ENCODE measurements at places on chromosomes 1 and 21.

GRCh38 chr21:18138507-18138906, 106.1 kb upstream of the CHODL start:
- no peak for DNase-seq

- DNase-seq = no peak
Measured at GRCh38 chr1:102861247-102861646, 247.1 kb downstream of the COL11A1 start.

DNA sequence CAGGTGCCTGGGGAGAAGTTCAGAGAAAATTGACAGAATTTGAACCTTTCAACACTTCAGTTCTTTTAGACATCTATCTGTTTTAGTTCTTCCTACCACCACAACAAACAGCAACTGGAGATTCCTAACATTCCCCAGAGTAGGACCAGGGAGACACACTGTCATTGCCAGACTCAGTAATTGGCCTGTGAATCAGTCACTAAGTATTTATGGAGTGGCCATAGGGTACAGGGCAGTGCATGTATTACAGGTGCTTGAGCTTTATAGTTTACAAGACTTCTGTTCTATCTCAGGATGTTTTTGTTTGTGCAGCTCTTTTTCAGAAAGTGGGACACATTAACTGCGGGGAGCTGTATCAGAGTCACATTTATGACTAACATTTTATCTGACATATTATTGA, 1.7 kb downstream of the CDC14A start:
- no peak for DNase-seq

- DNase-seq = no peak
Measured at GRCh38 chr1:3261969-3262579, 192.4 kb upstream of the ARHGEF16 start.

GRCh38 chr1:201406831-201407406, 7.8 kb upstream of the LAD1 start:
- peak; percentile 74 for DNase-seq

GRCh38 chr1:181079382-181079781, 9.1 kb upstream of the IER5 start:
- DNase-seq = peak; percentile 49

DNA sequence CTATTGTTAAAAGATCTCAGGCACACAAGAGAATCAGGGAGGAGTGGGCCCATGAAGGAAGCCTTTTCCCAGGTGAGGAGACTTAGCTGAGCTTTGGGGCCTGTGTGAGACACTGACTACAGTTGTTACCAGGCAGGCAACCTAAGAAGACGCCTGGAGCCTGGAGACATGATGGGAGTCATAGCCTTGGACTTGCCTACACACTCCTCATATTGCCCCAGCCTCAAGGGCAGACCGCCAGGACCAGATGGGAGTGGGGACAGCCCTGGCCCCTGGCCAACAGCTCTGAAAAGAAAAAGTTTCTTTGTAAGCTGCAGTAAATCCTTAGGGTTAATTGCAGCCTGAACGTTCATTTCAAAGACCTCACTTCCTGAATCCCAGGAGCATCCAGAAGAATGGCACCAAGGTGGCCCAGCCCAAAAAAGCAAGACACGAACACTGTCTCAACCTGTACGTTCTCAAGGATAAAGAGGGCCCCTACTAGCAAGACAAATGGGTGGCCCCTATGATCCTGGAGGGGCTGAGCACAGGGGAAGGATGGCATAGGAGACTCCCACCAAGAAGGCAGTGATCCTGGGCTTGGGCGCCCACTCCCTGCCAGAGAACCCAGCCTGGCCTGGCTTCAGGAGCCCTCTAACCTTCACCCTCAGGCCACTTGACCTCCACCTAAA, 33.2 kb upstream of the BTG2 start:
- no peak for DNase-seq

GRCh38 chr1:92399076-92399475, 87.6 kb downstream of the GFI1 start:
- DNase-seq = peak; percentile 81

DNA sequence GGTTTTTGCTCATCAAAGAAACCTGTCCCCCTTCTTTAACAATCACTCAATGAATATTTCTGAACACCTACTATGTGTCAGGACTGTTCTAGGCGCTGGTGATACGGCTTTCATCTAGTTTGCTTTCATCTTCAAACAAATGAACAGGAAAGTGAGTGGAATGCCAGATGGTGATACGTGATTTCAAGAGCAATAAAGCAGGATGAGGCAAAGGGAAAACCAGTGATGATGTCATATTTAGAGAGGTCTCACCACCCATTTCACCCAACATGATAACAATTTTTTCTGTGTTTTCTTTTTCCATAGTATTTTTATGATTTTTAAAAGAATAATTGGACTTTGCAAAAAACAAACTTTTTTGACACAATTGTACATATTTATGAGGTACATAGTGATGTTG, 11.3 kb upstream of the SLC6A17 start:
- DNase-seq = no peak

DNA sequence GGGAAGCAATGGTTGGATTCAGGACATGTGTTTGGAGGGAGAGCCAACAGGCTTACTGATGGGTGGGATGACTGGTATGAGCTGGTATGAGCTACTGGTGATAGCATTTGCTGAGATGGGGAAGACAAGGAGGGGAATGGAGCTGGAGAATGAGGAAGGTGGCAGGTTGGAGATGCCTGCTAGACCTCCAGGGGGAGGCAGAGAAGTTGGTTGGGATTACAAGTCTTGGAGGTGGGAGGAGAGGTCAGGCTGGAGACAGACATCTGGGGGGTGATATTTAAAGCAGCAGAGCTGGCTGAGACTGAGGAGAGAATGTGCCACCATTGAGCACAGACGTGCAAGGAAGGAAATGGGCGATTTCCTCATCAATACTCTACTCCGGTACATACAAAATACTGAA, 31.8 kb upstream of the ENO1 start:
- DNase-seq = no peak

DNA sequence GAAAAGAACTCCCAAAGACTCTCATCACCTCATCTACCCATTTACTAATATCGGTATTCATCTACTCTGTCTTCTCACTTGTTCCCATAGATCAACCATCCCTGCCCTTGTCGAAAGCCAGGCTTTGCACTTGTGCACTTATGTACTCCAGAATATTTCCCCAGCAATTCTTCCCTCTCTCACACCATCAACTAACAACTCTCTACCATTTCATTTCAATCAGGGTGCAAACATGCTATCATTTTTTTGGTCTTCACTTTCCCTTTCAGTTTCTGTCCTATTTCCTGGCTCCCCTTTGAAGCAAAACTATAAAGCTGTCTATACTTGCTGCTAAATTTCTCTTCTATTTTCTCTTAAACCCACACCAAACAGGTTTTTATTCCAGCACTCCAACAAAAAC, 6.7 kb downstream of the C1orf105 start:
- no peak for DNase-seq

- DNase-seq = peak; percentile 79
Measured at GRCh38 chr21:32569261-32570230, 15.8 kb downstream of the TCP10L start.

DNA sequence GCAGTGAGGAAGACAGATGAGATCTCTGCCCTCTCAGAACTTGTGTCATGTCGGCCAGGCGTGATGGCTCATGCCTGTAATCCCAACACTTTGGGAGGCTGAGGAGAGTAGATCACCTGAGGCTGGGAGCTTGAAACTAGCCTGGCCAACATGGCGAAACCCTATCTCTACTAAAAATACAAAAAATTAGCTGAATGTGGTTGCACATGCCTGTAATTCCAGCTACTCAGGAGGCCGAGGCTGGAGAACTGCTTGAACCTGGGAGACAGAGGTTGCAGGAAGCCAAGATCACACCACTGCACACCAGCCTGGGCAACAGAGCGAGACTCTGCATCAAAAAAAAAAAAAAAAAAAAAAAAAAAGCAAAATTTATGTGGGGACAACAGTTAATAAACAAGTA, 40.9 kb upstream of the RALGPS2 start:
- DNase-seq = no peak

GRCh38 chr1:227885648-227886502, 61.9 kb downstream of the WNT9A start:
- DNase-seq = peak; percentile 0

- DNase-seq = peak; percentile 53
Measured at GRCh38 chr1:192703283-192704206, 67.6 kb downstream of the RGS13 start.

DNA sequence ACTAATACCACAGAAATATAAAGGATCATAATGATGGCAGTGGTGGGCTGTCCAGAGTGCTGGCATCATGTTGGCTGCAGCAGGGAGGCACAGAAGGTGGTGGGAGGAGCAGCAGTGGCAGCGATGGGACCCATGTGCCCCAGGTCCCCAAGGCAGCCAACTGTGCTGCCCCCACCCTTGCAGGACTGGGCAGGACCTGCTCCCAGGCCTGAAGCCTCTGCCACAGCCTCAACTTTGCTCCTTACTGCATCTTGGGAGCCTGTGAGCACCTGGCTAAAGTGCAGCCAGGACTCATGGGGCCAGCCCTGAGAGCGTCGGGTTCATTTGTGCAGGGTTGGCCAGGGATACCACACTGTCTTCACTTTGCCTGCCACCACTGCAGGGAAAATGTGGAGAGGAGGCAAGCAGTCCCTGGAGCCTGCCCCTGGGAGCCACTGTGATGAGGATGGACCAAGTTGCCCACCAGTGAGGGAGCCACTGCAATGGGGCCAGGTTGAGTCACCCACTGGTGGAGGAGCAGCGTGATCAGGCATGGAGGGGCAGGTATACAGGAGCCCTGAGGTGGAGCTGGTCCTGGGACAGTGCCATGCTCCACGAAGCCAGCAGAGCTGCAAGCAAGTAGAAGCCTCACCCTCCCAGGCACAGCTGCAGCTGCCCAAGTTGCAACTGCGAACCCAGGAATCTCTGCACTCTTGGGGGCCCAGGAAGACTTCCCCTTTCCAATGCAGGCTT, 25.3 kb upstream of the DENND1B start:
- no peak for DNase-seq

DNA sequence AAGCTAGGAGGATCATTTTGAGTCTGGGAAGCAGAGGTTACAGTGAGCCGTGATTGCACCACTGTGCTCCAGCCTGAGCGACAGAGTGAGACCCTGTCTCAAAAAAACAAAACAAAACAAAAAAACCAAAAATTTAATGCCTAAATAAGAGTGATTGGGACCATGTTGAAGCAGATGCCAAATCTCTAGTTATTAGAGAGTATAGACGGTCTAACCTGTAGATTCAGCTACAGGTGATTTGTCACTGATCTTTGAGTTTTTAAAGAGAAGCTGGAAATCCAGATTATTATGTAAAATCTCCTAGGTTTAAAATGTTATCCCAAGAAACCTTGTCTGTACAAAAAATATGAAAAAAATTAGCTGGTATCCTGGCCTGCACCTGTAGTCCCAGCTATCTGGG, 11.5 kb downstream of the HDAC1 start:
- no peak for DNase-seq

- peak; percentile 77 for DNase-seq
Measured at GRCh38 chr1:208988811-208989222, 594.7 kb upstream of the CAMK1G start.

- DNase-seq = no peak
Measured at GRCh38 chr1:121518726-121519041, 333.9 kb downstream of the SRGAP2C start.

DNA sequence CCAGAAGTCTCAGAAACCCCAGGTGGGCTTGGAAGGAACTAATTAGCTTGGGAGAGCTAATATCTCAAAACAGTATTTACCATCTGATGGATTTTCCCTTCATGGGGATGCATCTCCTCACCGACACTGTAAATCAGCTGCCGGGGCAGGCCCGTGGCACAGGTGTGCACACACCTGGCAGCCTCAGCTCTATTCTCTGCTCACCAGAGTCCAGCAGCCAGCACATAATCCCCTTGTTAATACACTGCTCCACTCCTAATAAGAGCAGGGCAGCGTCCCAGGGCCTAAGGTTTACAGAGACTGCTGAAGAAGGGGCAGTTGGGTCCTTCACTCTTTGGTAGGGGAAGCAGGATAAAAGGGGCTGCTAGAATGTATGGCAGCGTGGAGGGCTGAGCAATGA, 200.0 kb downstream of the TOMM20 start:
- no peak for DNase-seq

- DNase-seq = no peak
Measured at GRCh38 chr1:93689521-93690223, 8.0 kb upstream of the BCAR3 start.

DNA sequence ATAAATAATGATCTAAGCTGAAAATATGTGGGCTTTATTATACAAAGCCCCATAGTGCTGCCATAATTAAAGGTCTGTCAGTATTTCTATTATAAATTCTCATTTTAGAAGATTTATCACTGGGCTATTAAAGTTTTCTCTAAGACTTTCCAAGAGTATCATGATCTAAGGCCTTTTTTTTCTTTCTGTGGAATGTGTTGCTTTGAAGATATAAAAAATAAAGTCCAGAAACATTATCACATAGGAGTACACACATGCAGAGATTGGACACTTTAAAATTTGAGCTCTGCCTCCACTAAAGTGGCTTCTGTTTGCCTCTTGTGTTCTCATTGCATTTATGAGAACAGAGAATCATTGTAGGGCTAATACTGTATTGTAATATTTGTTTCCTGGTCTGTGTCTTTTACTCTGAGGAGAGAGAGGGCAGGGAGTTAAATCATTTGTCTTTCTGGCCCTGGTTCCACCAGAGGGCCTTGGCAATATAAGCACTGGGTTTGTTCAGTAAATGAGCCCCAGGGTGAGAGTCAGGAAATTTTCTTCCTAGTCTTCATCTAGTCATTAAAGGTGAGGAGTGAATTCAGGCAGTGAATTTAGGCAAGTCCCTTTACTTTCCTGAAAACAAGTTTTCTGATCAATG, 70.2 kb downstream of the NFIA start:
- DNase-seq = no peak

DNA sequence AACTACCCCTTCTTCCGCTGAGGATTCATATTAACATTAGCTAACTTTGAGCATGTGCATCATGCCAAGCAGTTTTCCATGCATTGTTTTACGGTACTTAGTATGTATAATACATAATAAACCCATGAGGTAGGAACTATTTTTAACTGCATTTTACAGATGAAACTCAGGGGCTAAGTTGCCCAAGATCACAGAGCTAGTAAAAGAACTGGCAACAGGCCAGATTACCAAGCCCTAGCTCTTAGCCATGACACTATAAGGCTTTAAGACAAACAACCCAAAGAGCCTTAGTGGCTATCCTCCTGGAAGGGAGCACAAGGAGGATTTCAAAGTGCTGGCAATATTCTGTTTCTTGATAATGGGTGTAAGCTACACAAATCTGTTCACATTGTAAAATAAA, 6.1 kb downstream of the AK2 start:
- no peak for DNase-seq

- peak; percentile 88 for DNase-seq
Measured at GRCh38 chr1:159067699-159068621, 8.6 kb downstream of the AIM2 start.

GRCh38 chr1:196567238-196567637, 41.0 kb downstream of the KCNT2 start:
- no peak for DNase-seq

GRCh38 chr21:37945036-37945435, 28.8 kb upstream of the KCNJ6 start:
- DNase-seq = no peak

DNA sequence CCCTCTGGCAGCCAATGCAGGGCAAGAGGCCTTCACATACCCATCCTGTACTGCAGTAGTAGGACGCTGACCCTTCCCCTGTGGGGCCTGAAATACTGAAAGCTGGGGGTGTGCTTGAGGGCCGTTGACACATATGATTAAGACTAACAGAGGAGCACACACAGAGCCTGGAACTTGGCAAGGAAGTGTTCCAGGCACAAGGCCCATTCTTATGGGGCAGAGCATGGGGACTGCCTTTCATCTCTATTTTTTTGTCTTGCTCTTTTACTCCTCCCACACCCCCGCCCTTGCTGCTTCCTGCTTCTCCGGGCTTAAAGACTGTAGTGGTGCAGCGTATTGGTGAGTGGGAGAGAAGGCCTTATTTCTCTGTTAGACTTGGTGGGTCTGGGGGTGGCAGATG, 137.4 kb downstream of the BACH1 start:
- DNase-seq = no peak

- no peak for DNase-seq
Measured at GRCh38 chr21:43206231-43207042, 37.6 kb downstream of the CRYAA start.

All from GM12865 (cell line).